ENCODE measurements at places on chromosomes 1 and 21.

DNA sequence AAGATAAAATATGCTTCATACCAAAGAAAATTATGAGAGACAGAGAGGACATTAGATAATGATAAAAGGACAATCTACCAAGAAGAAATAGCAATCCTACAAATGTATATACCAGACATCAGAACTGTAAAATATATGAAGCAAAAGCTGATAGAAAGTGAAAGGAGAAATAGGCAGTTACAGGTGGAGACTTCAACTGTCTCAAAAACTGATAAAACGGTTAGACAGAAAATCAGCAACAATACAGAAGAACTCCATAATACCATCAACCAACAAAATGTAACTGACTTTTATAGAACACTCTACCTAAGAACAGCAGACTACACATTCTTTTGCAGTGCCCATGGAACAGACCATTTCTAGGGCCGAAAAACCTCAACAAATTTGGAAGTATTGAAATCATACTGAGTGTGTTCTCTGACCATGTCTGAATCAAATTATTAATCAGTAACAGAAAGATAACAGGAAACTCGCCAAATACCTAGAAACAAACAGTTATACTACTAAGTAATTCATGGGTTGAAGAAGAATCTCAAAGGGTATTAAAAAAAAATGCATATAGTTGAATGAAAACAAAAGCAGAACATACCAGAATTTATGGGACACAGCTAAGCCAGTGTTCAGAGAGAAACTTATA, 132.1 kb downstream of the RPS6KC1 start:
- no peak for DNase-seq

- no peak for DNase-seq
Measured at GRCh38 chr1:52533713-52534112, 19.2 kb downstream of the TUT4 start.

DNA sequence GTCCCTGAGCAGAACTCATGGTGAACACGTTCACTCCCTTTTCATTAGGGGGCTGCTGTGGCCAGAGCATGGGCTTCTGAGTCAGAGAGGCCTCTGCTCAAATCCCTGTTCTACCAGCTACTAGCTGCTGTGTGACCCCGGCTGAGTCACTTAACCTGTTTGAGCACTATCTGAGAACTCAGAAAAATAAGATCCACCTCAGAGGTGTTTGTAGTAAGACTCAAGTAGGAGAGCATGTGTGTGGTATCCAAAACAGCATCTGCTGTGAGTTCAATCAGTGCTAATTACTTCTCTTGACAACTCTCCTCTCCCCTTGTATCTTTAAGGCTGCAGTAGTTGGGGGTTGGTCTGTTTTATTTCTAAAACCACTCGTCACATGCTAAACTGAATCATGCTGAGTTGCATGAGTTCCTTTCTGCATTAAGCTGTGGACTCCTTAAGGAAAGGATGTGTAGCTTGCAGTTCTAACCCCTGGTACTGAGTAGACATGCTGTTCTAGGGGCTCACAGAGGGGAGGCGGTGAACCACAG, 39.7 kb upstream of the JUN start:
- DNase-seq, result no peak

GRCh38 chr1:218312509-218312908, 27.4 kb downstream of the RRP15 start:
- no peak for DNase-seq

- no peak for DNase-seq
Measured at GRCh38 chr1:18116777-18117176, 9.2 kb downstream of the IGSF21 start.

- DNase-seq, result no peak
Measured at GRCh38 chr1:203219934-203220333, 9.5 kb downstream of the CHIT1 start.

- no peak for DNase-seq
Measured at GRCh38 chr1:61670016-61670415, 54.9 kb downstream of the TM2D1 start.

GRCh38 chr1:192401825-192402224, 85.0 kb downstream of the RGS21 start:
- no peak for DNase-seq

DNA sequence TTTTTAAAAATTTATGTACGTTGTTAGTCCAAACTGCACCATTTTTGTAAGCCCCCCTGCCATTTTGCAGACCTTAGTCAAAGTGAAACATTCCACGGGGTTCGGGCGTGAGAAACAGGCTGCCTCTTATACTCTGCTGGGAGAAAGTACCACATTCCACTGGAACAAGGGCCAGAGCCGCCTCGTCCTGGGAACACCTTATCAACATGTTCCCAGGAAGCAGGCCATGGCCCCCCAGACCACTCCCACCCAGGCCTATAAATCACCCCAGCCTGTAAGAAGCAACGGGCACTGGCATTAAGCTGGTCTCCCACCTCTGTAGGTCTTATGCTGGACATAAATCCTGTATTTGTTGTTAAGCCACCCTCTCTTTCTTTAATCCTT, 854 bp upstream of the ZRANB2 start:
- DNase-seq, result no peak

Data from stimulated activated CD8-positive, alpha-beta memory T cell treated with anti-CD3 and anti-CD28 coated beads, Interleukin-4, amount 100 ng/mL, for 1 hour (primary cell).